ENCODE measurements at places on chromosomes 2 and 18. TPM values are rescaled to one million over a fixed set of nuclear protein-coding genes. Genes with fewer than 3 reads are reported as not detected.

Gene ACSL3
- 12.0 TPM for polyA plus RNA-seq

- no peak for DNase-seq
These were observed 30.4 kb upstream of the INHBB start for GRCh38 chr2:120315367-120316033.

GRCh38 chr18:48860269-48861180, 90.2 kb downstream of the SMAD7 start:
- no peak for DNase-seq

DNA sequence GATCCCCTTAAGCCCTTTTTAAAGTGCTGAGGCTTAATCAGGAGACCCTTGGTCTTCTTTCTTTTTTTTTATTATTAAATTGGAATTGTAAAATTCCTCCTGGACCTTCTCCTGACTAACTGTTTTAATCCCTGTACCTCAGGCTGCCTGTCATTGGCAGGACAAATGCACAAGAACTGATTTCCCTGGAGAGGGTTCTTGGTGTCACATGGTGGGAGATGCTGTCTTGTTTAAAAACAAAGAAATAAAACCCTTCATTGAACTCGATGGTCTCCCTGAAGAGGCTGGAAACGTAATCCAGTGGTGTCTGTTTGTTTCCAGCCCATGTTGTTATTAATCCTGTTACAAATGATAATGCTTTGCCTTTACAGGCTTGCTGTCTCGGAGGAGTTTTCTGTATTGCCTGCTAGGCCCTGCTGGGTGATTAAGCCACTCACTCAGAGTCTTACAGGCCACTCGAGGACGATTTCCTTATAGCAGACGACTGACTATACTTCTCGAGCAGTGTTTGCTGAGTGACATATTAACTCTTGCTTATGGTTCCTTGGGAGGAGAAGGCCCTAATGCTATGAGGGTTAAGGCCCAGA, 100.5 kb upstream of the MGAT5 start:
- DNase-seq = no peak

- no peak for DNase-seq
These were observed 19.3 kb upstream of the TMEM87B start for GRCh38 chr2:112035786-112036185.

- DNase-seq = peak; percentile 57
These were observed 8.4 kb upstream of the MEIS1 start for GRCh38 chr2:66426244-66427111.
